ENCODE measurements at places on chromosomes 6 and 20.

DNA sequence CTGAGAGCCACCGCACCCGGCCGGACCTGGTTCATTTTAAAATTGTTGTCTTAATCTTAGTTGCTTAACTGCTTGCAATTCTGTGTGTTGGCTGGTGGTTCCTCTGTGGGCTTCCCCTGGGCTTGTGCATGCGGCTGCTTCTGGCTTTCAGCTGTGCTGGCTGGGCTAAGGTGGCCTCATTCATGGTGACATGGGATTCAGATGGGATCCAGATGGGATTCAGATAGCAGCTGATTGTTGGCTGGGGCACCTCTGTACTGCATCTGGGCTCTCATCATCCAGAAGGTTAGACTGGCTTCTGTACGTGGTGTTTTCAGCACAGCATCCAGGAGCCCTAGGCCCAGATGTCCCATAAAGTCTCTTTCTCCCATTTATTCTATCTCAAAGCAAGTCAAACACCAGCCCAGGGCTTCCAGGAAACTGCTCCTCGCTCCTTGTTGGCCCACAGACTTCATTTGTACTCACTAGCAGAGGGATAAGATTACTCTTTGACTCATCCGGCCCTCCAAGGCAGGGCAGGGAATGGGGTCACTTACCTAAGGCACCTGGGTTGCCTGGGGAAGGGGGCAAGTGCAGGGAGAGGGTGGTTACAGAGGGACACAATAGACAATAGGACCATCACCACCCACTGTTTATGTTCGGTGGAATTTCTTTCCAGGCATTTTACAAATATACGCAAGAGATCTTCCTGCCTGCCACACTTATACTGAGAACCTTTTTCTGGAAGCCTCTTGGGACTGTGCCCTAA is 10.2 kb upstream of the PEDS1 start:
- DNase-seq = no peak

DNA sequence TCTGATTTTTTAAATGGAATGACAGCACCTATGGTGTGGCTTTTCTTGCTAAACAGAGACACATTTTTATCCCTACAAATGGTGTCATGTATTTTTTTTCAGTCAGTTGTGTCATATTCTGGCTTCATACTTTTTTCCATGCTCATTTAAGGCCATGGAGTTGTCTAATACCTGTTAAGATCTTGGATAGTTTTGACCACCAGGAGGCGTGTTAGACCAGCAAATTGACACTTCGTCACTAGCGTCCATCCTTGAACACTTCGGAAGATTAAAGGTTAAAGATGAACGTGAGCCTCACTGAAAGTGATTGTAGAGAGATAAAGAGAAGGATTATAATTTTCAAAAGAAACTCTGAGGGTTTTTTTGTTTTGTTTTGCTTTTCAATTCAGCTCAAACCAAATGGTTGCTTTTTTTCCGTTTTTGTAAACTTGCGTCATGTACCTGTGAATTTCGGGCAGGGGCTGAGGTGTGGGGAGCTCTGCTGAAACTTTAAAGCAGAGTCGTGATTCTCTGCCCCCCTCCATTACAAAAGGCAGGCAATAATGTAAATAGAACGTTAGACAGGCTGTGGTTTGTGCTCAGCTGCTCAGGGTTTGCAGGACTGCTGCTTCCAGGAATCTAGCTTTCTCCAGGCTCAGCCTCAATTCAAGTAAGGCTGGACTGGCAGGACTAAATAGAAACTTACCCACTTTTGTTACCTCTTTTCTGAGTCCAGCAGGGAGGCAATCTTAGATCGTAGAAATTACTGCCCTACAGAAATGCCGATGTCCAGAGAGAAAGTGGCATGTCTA is 245.1 kb downstream of the FOXA2 start:
- peak; percentile 78 for DNase-seq

DNA sequence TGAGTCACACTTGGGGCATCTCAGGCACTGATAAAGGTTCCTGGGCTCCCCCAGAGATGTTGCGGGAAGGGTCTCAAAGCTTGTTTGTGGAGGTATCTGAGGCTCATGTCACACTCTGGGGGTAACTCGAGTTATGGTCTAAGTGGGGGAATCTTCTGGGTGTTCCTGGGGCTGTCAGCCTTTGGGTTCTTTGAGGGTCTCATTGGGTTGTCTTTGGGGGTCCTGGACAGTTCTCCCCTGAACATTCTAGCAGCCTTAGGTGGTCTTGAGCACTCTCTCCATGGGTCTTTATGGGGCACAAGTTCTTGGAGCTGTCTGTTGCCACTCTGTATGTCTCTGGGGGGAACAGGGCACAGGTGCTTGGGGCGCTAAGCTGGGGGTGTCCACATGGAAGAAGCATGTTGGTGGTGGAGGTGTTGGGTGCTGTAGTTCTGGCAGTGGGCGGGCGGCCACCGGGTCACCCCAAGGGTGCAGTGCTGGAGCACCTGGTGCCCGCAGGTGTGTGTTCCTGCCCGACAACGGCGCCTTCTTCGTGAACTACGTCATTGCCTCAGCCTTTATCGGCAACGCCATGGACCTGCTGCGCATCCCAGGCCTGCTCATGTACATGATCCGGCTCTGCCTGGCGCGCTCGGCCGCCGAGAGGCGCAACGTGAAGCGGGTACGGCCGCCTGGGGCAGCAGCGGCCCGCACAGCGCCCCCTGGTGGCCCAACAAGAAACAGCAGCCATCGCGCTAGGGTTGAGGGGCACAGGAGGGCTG is 7.1 kb upstream of the CAPN11 start:
- DNase-seq = peak; percentile 77

DNA sequence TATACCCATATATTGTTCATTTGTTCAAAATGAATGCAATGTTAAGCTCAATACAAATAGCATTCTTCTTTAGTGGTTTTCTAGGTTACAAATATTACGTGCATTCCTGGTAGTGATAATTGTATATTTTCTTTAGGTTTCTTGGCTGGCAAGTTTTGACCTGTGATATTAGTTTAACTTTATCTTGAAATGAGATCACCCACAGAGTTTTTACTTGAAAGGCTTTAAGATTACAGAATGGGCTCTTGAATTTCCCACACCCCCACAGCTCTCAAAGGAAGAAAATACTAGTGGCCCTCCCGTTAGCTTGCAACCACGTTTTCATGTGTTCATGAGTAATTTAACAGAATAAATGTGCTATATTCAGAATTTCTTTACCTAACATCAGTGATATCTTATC is 1315.5 kb upstream of the GJE1 start:
- DNase-seq = no peak

DNA sequence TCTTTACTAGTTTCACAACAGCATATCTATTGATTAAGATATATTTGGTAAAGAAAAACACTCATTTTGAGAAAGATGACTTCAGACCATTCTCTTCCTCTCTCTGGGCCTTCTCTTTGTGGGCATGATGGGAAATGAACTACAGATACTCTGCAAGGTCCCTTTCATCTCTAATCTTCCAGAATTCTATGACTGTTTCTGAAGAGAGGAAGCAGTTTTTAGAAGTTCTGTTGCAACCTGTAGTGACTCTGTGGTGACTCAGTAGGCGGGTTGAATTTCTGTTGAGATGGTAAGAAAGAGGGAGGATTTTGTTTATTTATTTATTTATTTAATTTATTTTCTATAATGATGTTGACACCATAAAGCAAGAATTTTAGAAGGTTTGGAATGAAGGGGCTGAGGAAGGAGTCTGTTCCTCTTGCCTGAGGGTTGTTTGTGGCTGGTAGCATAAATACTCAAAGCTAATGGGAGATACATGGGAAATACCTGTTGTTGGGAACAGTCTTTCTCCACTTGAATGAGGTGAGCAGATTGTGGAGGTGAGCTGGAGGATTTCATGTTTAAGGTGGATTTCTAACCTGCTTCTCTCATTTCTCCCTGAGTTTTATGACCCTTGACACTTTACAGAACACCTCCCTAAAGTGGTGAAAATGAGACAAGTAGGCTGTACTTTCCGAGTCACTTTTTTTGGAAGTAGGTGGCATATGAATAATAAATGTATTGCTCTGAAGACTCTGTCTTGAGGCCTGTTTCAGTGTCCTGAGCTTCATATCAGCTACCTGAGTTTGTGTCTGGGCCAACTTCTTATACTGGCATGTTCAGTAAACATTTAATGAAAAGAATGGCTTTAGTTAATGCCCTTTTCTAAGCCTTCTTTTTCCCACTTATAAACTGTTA is 15.0 kb downstream of the ACSS2 start:
- DNase-seq = no peak

- DNase-seq = no peak
These were observed 170.6 kb downstream of the CARMIL1 start for GRCh38 chr6:25449774-25450173.

- no peak for DNase-seq
These were observed 12.4 kb downstream of the KIAA1755 start for GRCh38 chr20:38248133-38248532.

- no peak for DNase-seq
These were observed 6.0 kb downstream of the SUMO4 start for GRCh38 chr6:149405823-149406765.

- DNase-seq = no peak
These were observed 11.2 kb downstream of the UST start for GRCh38 chr6:148757944-148758480.

DNA sequence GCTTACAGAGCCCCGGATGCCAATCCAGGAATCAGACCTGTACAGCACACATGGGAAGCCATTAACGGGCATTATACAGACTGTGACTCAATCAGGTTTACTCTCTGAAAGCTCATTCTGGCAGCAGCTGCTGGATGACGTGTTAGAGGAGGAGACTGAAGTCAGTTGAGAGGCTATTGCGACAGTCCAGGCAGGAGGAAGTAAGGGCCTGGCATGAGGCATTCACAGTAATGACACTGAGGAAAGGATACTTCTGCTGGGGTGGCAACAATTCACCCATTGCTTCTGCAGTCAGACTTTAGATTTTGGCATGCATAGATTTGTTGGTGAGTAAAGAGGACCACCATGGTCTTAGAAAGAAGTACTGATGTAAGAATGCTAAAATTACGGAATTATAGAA is 151.0 kb upstream of the HEY2 start:
- no peak for DNase-seq

GRCh38 chr6:30615219-30615957 is 1.7 kb downstream of the PPP1R10 start:
- DNase-seq = peak; percentile 46

DNA sequence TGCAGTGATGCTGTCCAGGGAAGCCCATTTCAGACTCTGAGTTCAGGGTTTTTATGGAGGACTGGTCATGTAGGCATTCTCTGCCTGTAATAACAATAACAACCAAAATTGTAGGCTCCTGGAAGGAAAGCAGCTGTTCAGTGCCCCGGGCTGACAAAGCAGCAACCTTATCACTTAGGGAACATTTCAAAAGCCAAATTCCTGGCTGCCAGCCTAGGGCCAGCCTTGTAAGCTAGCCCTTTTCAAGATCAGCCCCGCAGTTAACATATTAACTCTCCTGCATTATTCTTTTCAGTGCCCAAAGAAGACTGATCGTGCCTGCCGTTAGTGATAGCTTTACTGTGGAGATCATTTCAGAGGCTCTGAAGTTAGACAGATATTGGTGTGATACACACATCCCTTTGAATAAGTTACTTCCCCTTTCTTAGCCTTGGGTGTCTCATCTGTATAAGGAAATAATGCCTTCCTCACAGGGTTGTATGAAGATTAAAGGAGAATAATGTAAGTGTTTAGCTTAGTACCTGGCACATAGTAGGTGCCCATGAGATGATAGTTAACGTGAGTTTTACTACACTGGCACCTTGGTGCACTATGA is 44.1 kb downstream of the CTNNBL1 start:
- DNase-seq = no peak

- no peak for DNase-seq
These were observed 85.2 kb downstream of the BANF2 start for GRCh38 chr20:17785007-17785406.

Measured in colonic mucosa (tissue), 4 donors.